ENCODE measurements at places on chromosomes 7 and 10.

DNA sequence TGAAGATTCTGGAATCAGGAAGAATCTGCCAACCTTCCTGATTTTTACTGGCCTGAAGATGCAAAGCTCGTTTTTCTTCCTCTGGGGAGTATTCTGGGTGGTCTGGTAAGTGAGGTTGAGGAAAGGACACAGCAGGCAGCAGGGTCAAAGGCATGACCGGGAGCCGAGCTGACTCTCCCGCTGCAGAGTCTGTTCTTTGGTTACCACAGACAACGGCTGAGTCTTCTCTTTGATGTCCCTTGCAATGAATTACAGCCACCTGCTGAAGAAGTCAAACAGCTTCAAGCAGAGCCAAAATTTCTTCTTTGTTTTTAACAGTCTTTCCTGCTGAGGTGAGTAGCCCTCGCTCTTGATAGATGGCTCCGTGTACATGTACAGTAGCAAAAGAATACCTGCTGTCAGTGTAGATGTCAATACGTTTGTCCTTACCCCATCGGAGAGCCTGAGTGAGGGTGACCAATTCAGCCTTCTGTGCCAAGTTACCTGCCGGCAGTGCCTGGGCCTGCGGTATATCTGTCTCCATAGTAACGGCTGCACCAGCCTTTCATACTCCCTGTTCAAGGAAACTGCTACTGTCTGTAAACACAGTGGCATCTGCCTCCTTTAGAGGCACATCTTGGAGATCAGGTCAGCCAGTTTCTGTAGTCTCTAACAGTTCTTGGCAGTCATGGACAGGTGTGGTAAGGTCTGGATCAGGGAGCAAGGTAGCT is 76.4 kb downstream of the PRR15 start:
- peak; percentile 50 for DNase-seq

- DNase-seq = no peak
Measured at GRCh38 chr7:141366091-141366621, 185.1 kb upstream of the AGK start.

- no peak for DNase-seq
Measured at GRCh38 chr7:146412781-146413180, 296.2 kb downstream of the CNTNAP2 start.

- DNase-seq = peak; percentile 8
Measured at GRCh38 chr10:125092564-125093031, 67.8 kb downstream of the CTBP2 start.

DNA sequence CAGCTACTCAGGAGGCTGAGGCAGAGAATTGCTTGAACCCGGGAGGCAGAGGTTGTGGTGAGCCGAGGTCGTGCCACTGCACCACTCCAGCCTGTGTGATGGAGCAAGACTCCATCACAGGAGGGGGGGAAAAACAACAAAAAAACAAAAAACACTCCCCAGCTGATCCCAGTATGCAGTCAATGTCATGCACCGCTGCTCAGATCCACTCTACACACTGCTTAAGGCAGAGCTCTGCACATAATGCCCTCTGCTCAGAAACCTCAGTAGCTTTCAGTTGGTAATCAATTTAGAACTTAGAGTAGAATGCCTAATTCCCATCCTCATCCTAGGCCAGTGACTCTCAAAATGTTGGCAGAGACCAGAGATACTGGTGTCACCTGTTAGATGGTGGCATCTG is 43.9 kb downstream of the PDSS1 start:
- no peak for DNase-seq

GRCh38 chr10:71757399-71757922 is 15.9 kb downstream of the VSIR start:
- no peak for DNase-seq

DNA sequence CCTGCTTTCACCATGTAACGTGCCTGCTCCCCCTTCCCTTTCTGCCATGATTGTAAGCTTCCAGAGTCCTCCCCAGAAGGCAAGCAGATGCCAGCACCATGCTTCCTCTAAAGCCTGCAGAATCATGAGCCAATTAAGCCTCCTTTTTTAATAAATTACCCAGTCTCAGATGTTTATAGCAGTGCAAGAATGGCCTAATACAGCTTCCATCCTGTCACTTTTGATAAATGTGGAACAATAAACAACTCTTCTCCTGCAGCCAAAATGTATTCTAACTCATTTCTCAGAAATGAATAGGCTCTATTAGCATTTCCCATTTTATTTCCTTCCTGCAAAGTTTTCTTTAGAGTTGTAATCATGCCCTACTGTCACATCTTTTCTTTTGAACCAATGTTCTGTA is 43.4 kb downstream of the C7orf25 start:
- DNase-seq = no peak

GRCh38 chr10:89258881-89259280 is 7.3 kb upstream of the LIPA start:
- no peak for DNase-seq

DNA sequence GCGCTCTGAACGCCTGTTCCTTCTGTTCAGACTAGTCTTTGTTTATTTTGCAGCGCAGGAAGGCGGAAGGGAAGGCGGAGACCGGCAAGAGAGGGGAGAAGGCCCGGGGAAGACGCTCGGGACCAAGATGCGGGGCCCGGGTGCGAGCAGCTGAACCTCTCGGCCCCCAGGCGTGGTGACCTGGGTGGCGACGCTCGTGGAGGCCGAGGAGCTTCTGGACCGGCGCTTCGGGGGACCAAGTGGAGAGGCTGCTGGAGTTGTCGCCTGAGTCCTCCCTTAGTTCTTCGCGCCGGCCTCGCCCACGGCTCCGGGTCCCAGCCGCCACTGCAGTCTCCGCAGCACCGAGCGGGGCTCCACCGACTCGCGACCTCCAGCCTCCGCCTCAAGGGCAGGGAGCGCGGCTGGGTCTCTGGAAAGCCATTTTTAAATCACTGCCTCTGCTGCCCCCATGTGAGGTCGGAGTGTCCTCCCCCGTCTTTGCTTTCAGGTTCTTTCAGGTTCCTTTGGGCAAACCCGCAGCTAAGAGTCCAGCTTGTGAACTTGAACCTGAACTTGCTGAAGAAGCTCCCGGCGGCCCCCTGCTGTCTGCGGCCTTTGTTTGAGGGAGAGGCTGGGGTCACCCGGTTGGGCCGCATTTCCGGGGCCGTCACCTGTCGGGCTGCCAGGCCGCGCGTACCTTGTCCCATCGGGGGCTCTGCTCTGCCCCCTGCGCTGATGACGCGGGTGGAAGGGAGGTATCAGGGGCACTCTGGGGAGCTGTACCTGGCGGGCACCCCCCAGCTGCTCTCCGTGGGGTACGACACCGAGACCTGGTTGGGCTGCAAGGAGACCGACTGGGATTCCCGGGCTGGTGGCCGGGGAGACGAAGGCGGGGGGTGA is 136.0 kb downstream of the KIF20B start:
- no peak for DNase-seq

GRCh38 chr7:29296421-29296820 is 101.8 kb downstream of the CHN2 start:
- no peak for DNase-seq

GRCh38 chr7:128940494-128941322 is 3.0 kb downstream of the IRF5 start:
- peak; percentile 31 for DNase-seq

- DNase-seq = peak; percentile 26
Measured at GRCh38 chr7:118153551-118154177, 30.3 kb upstream of the LSM8 start.

DNA sequence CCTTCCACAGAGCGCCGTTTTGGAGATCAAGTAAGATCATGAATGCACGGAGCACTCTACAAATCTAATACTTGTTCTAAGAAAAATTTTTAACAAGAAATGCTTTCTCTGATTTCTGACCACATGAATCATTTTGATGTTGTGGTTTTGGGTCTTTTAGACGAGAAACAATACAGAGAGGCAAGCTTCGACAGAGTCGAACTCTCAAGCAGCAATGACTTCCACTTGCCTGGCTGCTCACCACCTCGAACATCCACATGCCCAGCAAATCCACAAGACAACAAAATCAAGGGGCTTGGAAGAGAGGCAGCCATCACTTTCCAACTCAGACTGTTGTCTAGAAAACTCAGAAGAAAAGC is 69.4 kb upstream of the GSDME start:
- DNase-seq = no peak

All from NCI-H510A treated with DMSO at 0.1 percent for 48 hours (cell line).